ENCODE measurements at places on chromosomes 6 and 20. TPM values are rescaled to one million over a fixed set of nuclear protein-coding genes. Genes with fewer than 3 reads are reported as not detected.
A peak's percentile ranks its signal among the peaks of the same experiment; 100 is the strongest.

The DNAAF9 gene
- total RNA-seq = 10.9 TPM

DNA sequence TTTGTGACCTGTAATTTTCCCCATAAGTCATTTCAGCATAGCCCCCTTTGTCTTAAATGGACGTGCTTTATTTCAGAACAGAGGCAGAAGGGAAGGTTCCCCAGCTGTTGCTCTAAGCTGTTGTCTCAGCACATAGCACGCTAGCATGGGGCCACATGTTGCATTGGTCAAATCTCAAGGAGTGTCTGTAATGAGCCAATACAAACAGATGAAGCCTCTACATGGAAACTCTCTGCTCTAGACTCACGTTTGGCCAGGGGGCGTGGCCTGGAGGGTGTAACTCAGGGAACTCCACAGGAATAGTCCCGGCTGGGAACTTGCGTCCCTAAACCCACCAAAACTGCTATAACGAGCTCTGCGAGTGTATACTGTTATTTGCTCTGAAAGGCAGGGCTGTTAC is 35.2 kb upstream of the SLC22A2 start:
- H3K36me3 ChIP-seq = no peaks in the 10 kb centered on the region
- no peak for DNase-seq
- H3K27me3 ChIP-seq = no peaks in the 10 kb centered on the region
- peak overlapping the region; percentile 11 for H3K4me3 ChIP-seq

DNA sequence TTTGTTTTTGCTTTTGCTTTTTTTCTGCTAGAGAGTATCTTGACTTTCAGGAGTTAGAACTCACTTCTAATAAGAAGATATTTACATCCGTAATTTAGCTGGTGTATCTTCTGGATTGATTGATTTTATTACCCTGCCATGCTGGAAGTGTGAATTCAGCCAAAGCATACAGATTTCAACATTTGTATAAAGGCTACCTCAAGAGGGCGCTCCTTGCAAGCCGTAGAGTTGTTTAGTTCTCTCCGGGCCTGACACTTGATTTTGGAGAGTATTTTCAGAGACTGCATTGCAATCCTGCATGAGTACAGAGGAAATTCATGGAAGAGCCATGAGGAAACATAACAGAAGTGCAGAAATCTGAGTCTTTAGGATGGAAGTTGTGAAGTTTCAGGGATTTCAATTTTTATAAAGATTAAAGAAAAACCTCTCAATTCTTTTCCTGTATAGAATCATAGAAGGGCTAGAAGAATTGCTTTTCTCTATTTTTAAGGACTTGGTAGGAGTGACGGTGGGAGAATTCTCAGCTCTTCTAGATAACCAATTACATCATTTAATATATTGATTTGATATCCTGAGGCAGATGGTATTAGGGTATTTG is 66.7 kb upstream of the TIAM2 start:
- H3K4me3 ChIP-seq = no peak overlapping the region
- H3K36me3 ChIP-seq = no peaks in the 10 kb centered on the region
- H3K27me3 ChIP-seq = no peaks in the 10 kb centered on the region
- peak; percentile 85 for DNase-seq

GRCh38 chr20:10040070-10040975 is 5.5 kb downstream of the ANKEF1 start:
- DNase-seq = no peak
- H3K36me3 ChIP-seq = peaks cover 15% of the 10 kb centered on the region
- H3K27ac ChIP-seq = no peak overlapping the region
- no peak overlapping the region for H3K4me3 ChIP-seq
- no peaks in the 10 kb centered on the region for H3K27me3 ChIP-seq

The CABLES2 gene
- total RNA-seq = 10.4 TPM

Measured in endodermal cell (in vitro differentiated cells).